ENCODE measurements at places on chromosomes 2 and 18. TPM values are rescaled to one million over a fixed set of nuclear protein-coding genes. Genes with fewer than 3 reads are reported as not detected.

Gene DNAJC5G
- total RNA-seq = not detected

Gene GPBAR1
- total RNA-seq = not detected

Gene CDCA7
- 14.3 TPM for total RNA-seq

- DNase-seq = no peak
Observed at GRCh38 chr2:111029181-111029927, 91.4 kb upstream of the BCL2L11 start.

DNA sequence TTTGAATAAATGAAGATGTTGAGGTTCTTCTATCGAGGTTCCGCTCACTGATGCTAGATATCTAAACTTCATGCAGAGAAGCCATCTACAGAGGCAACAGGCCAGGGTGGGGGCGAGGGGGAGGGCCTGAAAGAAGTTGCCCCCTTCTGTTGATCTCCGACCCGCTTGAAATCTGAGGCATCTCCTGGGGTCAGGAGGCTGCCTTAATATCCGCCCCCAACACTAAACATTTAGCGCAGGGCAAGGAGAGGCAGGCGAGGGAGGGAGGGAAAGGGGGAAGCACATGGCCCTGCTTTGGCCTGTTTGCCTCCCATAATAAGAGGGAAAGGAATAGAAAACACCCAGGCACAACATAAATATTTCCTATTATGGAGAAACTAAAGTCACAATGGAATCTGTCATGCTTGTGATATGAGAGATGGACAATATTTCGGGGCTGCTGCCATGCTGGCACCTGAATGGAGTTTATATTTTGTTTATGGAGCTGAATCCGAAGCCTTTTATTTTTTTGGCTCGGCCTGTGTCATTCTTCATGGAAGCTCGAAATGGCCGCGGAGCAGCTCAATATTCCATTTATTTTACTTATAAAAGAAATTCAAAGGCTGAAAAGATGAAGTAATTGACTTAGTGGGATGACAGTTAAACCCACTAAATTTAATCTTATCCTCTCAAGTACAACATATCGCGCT, 221.1 kb downstream of the INSIG2 start:
- DNase-seq = no peak

- DNase-seq = peak; percentile 37
Observed at GRCh38 chr18:47754311-47755101, 176.0 kb downstream of the SMAD2 start.

DNA sequence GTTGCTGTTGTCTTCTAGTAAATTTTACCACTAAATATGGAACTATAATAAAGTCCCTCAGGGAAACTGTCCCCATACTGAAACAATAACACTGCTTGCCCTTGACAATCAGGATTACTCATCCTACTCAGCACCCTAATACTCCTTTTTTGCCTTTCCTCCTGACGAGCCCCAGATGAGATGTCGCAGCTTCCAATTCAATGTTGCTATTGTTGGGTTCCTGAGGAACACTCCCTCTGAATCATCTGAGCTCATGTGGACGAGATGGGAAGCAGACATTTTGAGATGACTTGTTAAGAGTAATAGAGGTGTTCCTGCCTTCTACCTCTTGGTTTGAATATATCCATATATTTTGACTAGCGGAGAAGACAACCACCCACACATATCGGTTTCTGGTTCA, 187.8 kb upstream of the FAM98A start:
- no peak for DNase-seq

GRCh38 chr2:33116799-33117198, 170.0 kb downstream of the LTBP1 start:
- no peak for DNase-seq

DNA sequence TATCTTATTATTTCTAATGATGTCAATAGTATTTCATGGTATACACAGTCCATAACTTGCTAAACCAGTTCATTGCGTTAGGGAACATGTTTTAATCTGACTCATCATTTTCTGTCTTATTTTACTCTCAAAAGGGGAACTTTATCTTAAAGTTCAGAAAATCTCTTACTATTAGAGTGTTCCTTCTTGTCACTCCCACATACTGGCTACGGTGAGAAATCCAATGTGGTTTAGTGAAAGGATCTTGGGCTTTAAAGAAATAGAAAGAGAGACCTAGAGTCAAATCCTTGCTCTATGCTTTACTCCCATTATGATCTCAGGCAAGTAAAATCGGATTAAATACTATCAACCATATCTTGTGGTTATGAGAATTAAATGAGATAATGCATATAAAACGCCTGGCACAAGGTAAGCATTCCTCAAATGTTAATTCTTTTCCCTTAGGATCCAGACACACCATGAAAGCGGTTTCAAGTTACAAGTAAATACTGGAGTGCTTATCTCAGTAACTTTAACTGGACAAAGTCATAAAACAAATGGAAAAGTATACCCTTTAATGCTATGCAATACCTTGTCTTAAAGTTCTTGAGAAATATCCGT, 576.0 kb downstream of the ARHGAP15 start:
- no peak for DNase-seq

- DNase-seq = no peak
Observed at GRCh38 chr2:128727404-128727803, 408.7 kb upstream of the HS6ST1 start.

GRCh38 chr2:124395961-124396360, 370.9 kb downstream of the CNTNAP5 start:
- no peak for DNase-seq

- DNase-seq = no peak
Observed at GRCh38 chr2:160876765-160877164, 283.5 kb upstream of the TANK start.

DNA sequence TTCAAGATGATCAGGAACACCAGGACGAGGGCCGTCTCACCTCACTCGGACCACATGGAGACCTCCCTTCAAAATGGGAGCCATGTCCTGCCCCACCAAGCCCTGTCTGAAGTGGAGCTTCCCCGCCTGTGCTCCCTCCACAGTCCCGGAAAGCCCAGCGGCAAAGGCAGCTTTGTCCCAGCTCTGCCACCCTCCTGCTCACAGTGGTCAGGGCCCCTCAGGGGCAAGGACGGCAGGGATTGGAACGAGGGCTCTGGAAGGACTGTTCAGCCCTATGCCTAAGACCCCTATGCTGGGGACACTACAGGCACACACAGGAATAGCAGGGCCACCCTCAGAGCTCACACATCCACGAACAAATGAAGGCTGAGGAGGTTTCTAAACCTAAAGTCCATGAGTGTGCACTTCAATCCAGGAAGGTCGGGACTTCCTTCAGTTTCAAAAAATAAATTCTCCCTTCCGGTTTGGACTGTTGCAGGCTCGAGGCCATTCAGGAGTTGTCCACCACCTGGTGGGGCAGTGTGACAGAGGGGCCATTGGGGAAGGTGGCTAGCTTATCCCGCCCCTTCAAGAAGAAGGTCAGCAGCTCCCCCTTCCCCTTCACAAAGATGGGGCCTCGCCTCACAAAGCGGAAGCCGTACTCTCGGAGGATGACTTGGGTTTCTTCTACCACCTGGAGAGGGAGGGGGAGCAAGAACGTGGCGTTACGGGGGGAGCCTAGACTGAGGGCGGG, 26.4 kb downstream of the CENPO start:
- no peak for DNase-seq

DNA sequence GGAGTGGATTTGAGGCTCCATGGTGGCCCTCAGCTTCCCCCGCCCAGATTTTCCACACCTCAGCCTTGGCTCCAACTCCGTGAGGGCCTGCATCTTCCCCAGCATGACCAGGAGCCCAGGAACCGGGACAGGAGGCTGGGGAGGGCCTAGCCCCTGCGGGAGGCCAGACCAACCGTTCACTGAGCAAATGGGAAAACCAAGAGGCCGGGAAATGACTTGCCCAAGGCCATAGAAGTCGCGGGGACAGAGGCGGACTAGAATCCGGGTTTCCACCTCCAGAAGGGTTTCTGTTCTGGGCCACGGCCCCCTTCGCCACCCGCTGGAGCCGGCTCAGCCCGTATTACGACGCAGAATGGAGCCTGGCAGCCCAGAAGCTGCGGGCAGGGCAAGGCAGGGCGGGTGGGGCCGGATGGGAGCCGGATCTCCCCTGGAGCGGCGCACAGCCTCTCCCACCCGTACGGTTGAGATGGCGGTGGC, 7.9 kb upstream of the CRYBA2 start:
- DNase-seq = no peak

- no peak for DNase-seq
Observed at GRCh38 chr18:13305301-13305700, 86.7 kb downstream of the LDLRAD4 start.

DNA sequence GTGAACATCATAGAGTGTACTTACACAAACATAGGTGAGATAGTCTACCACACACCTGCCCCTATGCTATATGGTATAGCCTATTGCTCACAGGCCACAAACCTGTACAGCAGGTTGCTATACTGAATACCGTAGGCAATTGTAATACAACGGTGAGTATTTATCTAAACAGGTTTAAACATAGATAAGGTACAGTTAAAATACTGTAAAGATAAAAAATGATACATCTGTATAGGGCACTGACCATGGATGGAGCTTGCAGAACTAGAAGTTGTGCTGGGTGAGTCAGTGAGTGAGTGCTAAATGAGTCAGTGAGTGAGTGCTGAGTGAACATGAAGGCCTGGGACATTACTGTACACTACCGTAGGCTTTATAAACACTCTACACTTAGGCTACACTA, 267.0 kb upstream of the HS6ST1 start:
- no peak for DNase-seq

DNA sequence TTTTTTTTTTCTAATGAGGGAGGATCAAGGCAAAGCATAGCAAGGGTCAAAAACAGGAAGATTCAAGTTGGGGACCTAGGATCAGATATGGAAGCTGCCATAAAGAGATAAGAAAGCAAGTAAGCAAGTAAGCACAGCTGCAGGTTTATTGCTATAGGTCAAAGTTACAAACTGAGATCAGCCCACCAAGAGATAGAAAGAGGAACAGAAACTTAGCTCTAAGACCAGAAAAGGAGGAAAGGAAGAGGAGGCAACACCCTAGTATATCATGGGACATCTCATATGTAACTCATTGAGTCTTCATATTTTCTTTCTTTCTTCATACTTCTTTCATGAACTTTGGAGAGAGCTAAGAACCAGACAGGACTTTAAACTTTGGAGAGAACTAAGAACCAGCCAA, 295.9 kb upstream of the CRIM1 start:
- no peak for DNase-seq

DNA sequence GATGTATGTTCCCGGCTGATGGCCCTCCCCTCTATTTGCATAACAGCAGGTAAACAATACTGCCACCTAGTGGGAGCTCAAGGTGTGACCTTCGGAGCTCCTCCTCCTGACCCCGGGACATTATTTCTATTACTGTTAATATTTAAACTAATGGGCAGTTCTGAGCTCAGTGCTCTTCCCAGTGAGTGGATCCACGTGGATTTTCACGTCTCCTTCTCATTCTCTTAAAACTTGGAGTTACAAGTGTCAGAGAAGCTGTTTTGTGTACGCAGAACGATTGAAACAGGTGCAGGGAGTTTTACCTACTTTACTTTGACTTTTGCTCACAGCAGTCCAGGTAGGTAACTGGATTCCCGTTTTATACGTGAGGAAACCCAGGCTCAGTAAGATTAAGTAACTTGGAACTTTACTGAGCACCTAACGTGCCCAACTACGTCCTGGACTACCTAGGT, 127.3 kb downstream of the PRKCE start:
- peak; percentile 62 for DNase-seq

DNA sequence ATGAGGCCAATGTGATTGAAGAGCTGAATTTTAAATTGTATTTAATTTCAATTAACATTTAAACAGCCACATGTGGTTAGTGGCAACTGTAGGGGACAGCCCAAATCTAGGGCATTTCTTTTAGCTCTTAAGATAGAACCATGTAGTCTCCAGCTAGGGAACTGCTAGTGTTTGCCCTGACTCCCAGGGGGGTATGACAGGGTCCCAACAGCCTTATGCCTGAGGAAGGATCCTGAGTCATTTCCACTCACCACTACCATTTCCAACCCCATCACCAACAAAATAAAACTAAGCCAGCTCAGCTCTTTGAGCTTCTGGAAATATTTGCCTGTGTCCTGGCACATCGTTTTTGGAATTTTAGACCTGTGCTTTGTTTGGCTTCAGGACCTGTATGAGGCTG, 13.7 kb upstream of the GMCL1 start:
- DNase-seq = no peak

DNA sequence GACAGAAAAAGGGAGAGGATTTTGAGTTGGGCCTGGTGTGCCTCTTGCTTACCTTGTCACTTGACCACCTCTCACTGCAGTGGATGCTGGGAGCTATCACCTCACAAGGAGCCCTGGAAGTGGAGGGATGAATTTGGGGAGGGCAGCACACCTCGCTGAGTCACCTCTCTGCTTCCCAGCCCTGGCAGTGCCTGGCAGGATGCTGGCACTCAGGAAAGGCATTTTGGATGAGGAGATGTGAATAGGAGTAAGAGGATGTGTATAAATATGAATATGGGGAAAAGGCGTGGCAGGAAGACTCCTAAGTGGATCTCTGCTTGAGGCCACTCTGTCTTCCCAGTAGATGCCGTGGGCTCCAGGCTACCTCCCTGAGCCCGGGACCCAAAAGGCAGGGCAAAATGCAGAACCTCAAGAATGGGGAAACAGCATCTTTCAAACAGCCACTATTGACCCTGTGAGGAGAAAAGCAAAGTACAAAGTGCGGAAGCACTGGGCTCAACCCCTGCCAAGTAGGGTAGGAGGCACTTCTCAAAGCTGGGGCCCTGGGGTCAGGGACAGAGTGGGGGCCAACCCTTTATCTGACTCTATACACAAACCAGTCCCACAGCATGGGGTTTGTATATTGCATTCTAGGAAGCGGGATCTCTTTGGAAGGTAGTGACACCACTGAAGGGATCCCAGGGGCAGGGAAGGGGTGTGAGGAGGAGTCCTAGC, 164.5 kb upstream of the GLI2 start:
- DNase-seq = no peak

DNA sequence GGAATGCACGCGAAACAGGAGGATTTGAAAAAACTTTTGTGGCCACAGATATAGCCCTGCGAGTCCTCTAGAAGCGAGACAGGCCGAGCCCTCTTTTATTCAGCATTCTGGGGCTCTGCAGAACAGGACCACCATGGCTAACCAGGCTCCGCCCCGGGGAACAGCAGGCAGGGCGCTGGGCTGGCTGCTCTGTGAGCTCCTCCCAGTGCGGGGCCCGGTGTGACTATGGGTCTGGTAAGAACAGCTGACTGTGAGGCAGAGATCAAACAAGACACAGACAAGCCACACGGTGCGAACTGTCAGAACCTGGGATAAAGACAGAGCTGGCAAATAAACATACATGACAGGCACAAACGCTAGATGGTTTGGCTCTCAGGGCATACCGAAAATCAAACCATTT, 15.5 kb downstream of the PXDN start:
- DNase-seq = no peak

All from frontal cortex (tissue), 4 donors.